GM18507 (cell line): ENCODE measurements at places on chromosomes 6 and 20.
A peak's percentile ranks its signal among the peaks of the same experiment; 100 is the strongest.

GRCh38 chr20:815914-816606 lies 17.5 kb upstream of the FAM110A start:
- DNase-seq = peak; percentile 52

GRCh38 chr6:42530751-42531150 lies 33.1 kb upstream of the UBR2 start:
- no peak for DNase-seq

DNA sequence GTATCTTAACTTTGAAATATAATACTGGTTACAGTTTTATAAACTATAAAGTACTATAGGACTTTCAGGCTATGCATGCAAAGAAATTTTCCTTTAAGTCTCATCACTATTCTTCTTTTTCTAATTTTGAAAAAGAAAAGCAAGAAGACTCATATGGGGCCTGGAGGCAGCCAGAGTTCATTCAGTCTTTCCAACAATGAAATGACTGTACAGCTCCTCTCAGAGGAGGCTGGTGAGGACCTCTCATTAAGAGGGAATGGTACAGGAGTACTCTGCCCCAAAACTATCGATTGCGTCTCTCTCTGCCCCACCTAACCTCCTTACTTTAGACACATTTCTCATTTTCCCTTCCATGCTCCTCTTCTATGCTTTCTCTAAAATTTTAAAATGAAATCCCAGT lies 66.3 kb downstream of the FILIP1 start:
- DNase-seq = no peak

DNA sequence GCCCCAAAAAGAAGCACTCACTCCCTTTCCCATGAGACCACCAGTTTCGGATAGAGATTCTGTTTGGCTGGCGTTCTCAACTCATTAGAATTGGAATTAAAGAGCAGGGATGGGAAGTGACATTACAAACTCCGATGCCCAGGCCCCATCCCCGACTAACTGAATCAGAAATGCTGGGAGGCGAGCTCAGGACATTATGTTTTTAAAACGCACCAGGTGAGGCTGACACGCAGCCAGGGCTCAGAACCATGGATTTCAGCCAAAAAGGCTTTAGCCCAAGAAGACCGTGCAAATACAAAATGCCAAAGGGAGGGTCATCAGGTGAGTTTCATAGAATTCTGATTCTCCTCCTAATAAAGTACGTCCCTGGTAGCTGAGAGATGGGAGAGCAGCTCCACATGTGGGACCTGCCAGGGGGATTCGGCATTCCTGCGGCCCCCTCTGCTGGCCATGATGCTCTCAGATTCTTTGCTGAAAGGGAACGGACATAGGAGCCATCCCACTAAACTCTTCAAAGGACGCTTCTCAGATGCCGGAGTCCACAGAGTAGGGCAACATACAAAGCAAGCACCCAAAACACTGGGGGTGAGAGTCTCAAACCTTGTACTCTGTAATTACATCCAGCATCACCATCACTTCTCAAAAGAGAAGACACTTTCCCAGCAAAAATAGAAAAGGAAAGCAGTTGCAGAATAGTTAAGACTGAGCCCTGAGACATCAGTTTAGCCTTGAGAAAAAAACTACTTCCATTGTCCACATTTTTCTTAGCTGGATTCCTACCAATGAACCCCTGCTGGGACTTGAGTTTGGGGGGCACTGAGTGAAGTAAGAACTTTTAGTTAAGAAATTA lies 205.2 kb downstream of the BMP7 start:
- no peak for DNase-seq

DNA sequence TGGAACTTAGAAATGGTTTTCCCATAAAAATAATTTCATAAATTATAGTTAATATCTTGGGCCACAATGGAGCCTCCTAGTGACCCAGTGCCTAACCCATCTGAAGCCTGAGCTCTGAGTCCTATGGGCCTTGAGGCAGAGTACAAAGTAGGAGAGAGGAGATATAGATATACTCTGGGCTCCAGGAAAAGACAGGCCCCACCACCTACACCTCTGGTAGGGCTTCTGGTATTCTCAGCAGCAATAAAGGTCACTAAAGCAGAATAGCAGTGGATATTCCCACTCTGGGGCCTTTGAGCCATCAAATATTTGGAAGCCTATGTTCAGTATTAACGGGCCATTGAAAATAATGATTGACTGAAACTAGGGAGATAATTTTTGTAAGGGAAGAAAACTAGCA lies 24.1 kb downstream of the CYP39A1 start:
- DNase-seq = no peak

DNA sequence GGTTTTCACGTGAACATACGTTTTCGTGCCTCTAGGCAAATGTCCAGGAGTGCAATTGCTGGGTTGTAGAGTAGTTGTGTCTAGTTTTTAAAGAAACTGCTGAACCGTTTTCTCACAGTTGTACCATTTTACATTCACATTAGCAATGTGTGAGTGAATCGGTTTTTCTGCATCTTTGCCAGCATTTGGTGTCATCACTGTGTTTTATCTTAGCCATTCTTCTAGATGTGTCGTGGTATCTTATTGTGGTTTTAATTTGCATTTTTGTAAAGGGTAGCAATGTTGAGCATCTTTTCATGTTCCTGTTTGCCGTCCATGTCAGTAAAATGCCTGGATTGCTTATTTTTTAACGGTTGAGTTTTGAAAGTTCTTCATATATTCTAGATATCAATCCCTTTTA lies 10.2 kb downstream of the DOK5 start:
- DNase-seq = no peak

GRCh38 chr6:73364121-73364520 lies 1.7 kb downstream of the KHDC3L start:
- no peak for DNase-seq

DNA sequence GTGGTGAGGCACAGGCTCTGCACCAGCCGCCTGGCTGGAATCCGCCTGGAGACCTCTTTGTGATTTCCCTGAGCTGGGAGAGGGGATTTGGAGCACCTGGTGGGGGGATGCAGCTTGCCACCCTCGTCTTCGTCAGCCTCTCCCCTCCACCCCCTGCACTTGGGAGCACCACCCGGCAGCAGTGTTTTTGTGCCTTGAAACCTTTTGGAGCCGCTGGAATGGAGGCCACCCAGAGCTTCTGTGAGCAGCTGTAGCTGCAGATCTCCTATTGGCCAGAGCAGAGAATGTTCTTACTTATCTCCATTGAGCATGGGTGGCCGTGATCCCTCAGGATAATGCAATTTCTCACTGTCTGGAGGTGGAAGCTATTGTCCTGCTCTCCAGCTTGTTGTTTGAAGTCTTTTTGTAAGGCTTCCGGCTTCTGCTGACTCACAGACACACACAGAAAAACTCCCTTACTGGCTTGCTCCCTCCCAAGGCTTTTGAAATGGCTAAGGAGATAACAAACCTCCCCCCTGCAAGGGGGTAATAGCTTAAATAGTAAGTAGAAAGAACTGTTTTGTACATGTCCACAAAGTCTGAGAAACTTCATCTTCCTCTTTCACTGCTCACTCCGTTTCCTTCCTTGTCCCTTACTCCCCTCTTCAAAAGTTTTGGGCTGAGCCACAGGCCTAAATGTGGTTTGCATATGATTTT lies 271.2 kb downstream of the PRL start:
- no peak for DNase-seq

DNA sequence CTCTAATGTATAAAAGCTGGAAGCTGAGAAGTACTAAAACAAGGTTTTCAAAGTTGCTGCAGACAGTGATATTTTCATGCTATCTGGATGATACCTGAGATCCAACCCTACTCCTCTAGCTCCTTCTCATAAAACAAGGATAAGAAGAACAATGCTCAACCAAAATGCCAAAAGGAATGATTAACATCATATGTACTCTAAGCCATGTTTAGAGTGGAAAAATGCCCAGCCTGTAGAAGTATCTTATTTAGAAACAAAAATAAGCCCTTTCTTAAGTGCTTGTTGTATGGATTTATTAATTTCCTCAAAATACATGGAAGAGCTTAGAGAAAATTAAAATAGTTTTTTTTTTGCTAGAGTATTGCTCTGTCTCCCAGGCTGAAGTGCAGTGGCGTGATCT lies 23.7 kb downstream of the ECHDC1 start:
- no peak for DNase-seq

DNA sequence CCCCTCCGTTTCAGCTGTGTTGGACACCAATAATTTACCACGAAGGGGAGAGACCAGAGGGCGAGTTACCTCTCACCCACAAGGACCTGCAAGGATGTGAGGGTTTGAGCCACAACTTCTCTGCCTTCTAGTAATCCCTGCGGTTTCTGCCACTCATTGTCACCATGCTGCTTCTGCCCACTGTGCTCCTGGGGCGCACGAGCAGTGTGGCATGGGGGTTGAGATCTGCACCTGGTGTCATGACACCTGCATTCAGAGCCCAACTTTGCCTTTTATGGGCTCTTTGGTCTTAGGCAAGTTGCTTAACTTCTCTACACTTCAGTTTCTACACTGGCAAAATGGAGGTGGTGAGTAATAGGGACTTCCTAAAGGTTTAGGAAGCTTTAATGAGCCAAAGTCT lies 84.9 kb downstream of the SOBP start:
- DNase-seq = no peak

GRCh38 chr20:63908008-63908682 lies 13.2 kb downstream of the DNAJC5 start:
- no peak for DNase-seq

DNA sequence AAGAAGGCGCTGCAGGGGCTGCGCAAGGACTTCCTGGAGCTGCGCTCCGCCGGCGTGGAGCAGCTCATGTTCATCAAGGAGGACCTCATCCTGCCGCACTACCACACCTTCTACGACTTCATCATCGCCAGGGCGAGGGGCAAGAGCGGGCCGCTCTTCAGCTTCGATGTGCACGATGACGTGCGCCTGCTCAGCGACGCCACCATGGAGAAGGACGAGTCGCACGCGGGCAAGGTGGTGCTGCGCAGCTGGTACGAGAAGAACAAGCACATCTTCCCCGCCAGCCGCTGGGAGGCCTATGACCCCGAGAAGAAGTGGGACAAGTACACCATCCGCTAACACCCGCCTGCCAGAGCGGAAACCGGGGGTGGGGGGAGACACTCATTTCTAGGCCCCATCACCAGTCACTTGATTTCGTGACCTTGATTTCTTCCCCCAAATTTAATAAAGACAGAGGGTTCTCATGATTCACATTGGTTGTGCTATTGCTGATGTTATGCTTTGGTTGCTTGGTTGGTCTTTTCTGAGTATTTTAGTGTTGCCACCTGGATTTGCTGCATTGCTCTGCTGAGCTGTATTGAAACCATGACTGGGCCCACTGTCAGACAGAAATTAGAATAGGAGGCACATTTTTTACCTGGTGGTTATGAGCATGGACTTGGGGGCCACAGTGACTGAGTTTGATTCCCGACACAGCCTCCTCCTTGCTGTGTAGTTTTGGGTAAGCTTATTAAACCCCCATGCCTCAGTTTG lies 1.5 kb downstream of the FAM50B start:
- no peak for DNase-seq

- no peak for DNase-seq
Measured at GRCh38 chr6:137904822-137905617, 38.0 kb downstream of the TNFAIP3 start.

GRCh38 chr20:16063881-16064280 lies 509.4 kb downstream of the KIF16B start:
- DNase-seq = no peak

GRCh38 chr6:135115834-135116233 lies 61.2 kb upstream of the HBS1L start:
- no peak for DNase-seq

- no peak for DNase-seq
Measured at GRCh38 chr6:11177271-11177670, 55.2 kb downstream of the NEDD9 start.

GRCh38 chr6:139290787-139291311 lies 949 bp downstream of the TXLNB start:
- peak; percentile 49 for DNase-seq

DNA sequence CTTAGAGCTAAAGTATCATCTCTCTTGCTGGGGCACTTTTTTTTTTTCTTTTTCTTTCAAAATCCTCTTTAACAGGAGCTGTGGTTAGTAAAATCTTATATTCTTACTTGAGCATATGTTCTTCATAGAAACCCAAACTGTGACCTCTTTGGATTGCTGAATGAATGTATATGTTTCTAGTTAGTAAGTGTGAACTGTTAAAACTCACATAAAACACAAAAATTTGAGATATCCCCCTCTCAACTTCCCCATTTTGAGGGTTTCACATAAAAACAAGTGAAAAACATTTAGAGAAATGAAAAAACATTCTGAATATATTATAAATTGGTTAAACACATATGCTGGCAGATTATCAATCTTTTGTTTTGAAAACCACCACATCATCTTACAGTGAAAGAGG lies 78.1 kb downstream of the INSM1 start:
- no peak for DNase-seq

GRCh38 chr20:44336725-44337380 lies at the start of gene R3HDML:
TSS of gene R3HDML (plus strand) at chr20:44337043. CDS start at chr20:44337158, 115 bp downstream.
- DNase-seq = no peak
